ENCODE measurements at places on chromosomes 6 and 20.
A peak's percentile ranks its signal among the peaks of the same experiment; 100 is the strongest.

DNA sequence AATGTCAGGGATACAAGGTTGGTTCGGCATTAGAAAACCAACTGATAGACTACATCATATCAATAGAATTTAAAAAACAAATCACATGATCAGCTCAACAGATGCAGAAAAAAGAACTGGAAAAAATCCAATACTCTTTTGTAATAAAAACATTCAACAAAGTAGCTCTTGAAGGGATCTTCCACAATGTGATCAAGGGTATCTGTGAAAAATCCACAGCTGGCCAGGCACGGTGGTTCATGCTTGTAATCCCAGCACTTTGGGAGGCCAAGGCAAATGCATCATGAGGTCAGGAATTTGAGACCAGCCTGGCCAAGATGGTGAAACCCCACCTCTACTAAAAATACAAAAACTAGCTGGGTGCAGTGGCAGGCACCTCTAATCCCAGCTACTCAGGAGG lies 63.1 kb downstream of the ASCC3 start:
- DNase-seq, result no peak

GRCh38 chr20:45911486-45912343 lies at the start of gene PLTP:
Gene PLTP, minus strand, starts transcription at chr20:45912155. Its CDS starts 703 bp downstream, at chr20:45911452.
- DNase-seq, result no peak

DNA sequence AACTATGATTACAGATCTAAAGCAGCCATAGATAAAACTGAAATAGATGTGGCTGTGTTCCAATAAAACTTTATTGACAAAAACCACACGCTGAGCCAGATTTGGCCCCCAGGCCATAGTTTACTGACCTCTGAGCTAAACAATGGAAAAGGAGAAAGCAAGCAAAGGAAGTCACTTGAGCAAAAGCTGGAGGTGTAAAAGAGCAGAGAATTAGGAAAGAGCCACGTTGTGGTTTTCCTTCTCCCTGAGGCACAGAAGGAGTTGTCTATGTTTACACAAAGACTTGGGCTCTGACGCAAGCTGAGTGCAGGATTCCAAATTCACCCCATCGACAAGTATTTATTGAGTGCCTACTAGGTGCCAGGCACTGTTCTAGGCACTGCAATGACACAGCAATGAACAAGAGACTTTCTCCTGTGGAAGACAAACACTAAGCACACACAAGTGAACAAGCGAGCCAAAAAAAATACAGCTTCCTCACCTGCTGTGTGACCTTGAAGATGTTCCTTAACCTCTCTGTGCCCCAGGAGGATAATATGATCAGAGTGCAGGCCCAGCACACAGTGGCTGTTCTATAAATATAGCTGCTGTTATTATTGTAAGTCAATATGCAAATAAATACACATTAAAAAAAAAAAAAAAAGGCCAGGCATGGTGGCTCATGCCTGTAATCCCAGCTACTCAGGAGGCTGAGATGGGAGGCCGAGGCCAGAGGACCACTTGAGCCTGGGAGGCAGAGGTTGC lies 75.4 kb upstream of the PTPN1 start:
- no peak for DNase-seq

- DNase-seq, result no peak
Observed at GRCh38 chr20:2767768-2768631, 32.4 kb downstream of the CPXM1 start.

DNA sequence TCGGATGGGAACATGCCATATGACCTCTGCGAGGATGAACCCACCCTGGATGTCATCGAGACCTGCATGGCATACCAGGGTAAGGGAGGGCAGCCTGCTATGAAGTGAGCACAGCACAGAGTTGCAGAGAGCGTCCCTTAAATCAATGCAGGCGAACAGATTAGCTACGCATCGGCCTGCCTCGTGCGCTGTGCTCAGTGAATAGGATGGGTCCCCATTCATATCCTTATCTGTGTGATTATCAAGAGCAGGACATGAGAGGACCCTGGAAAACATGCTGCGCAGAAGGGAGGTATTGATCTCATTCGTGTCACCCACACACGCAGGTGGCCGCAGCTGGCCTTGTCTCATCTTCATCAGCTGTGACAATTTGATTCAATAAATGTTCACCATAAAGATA lies 25.6 kb upstream of the FAM83D start:
- no peak for DNase-seq

DNA sequence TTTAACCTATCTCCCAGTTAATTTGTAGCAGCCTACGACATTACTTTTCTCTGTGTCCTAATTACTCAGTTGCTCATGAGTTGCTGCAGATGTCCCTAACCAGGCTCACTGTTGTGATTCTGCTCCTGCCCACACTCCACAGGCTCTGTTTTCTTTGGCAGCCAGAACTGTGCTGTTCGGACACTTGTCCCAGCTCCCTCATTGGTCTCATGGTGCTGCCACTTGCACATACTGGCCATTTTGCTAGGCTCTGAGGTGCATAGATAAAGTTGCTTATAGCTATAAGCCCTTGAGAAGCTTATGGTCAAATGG lies 55.0 kb downstream of the NOX3 start:
- no peak for DNase-seq

DNA sequence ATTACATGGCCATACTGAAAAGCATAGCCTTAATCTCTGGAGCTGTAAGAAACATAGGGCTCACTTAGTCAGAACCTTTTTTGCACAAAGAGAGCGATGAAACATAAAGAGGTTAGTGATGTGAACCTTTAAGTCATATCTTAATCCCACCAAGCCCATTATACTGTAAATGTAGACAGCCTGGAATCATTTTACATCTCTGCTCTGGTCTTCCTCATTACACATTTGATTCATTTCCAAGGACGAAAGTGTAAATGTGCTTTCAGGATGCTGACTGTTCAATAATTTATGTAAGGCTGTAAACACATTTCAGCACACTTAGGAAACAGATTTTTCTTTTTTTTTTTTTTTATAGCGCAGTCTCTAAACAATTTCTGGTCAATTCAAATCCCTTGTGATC lies 131.3 kb upstream of the B3GAT2 start:
- no peak for DNase-seq

DNA sequence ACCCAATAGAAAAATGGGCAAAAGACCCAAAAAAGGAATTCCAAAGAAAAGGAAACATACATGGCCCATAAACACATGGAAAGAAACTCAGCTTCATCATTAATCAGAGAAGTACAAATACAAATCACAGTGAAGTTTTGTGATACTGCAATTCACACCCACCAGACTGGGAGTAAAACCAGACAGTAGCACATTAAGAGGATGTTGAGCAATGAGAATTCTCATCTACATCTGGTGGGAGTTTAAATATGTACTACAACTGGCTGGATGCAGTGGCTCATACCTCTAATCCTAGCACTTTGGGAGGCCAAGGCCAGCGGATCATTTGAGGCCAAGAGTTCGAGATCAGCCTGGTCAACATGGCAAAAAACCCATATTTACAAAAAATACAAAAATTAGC lies 125.7 kb upstream of the PHACTR1 start:
- DNase-seq, result no peak

- peak; percentile 21 for DNase-seq
Observed at GRCh38 chr20:46752728-46753127, 43.3 kb downstream of the SLC2A10 start.

DNA sequence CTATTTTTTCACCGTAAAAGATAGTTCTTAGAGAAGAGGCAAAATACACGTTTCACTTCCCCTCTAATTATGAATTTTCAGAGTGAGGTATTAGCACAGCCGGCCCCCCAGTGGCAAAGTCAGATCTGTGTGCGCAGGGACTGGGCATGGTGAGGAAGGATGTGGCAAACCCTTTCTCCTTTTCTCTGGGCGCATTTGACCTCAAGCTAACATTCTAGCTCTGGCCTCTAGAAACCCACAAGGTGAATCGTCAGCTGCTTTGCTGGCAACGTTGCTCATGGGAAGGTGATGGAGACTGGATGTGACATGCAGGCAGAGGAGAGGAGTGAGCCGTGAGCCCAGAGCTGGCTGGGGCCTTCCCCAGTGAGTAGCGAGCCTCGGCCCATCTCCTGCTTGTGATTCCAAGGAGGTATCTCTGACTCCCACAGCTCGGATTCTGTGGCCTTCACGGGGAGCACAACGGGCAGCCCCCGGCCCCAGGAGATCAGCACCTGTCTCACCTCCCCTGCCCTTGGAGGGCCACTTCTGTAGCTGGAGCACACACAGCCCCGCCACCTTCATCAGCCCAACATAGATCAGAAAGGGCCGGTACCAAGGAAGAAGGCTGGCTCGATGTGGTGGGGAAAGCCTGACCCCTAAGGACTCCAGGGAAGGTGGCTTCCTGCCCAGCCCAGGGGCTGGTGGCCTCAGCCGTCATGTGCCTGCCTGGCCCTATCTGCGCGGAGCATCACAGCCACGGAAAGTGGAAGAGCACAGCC lies 152.8 kb downstream of the TAF4 start:
- DNase-seq, result no peak
